GM04503 (cell line): ENCODE measurements at places on chromosomes 12 and 14.

- DNase-seq = no peak
These were observed 19.3 kb downstream of the MVK start for GRCh38 chr12:109592905-109593272.

GRCh38 chr12:91948504-91948903, 197.1 kb downstream of the BTG1 start:
- no peak for DNase-seq

DNA sequence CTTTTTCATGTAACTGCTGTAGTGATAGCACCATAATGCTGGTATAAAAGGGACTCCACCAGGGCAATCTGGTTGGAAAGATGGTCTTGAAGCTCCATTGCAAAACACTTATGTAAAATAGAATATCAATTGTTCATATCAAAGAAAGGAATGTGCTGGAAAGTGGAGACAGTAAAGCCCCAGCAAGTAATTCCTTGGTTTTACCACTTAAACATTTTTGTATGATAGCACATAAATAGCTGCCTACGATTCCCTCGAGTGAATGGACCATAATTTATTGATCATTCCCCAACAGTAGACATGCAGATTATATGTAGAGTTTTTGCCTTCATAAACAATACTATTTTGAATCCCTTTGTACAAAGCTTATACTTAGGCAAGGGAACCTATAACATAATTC, 275.4 kb downstream of the PAWR start:
- no peak for DNase-seq

GRCh38 chr12:121804417-121805111, 755 bp downstream of the SETD1B start:
- no peak for DNase-seq

DNA sequence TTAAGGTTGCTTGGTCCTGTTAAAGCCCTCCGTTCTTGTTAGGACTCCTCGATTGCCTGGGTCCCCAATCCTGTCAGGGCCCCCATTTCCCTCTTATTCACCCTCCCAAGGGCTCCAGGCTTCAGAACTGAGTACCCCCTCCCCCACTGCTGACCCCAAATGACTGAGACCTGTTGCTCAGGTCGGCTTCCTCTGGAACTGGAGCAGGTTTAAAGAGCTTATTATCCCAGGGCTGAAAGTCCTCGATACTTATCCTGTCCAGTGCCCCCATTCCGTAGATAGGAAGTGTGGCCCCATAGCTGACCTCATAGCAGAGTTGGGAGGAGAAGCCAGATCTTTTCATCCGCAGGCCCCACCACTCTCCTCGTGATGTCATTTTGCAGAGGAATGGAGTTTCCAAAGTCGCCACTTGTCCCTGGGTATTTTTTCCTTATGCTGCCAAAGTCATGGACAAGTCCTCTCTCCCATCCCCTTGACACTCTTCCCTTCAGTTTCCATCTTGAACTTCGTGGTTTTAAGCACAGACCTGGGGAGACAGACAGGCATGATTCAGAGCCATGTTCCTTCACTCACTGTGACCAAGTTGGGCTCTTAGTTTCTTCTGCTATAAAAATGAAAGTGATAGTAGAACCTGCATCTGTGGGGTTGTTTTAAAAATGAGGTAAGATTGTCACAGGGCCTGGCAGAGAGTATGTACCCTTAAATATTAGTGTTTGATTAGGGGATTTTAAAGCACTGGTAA, 1.2 kb downstream of the USP30 start:
- no peak for DNase-seq

DNA sequence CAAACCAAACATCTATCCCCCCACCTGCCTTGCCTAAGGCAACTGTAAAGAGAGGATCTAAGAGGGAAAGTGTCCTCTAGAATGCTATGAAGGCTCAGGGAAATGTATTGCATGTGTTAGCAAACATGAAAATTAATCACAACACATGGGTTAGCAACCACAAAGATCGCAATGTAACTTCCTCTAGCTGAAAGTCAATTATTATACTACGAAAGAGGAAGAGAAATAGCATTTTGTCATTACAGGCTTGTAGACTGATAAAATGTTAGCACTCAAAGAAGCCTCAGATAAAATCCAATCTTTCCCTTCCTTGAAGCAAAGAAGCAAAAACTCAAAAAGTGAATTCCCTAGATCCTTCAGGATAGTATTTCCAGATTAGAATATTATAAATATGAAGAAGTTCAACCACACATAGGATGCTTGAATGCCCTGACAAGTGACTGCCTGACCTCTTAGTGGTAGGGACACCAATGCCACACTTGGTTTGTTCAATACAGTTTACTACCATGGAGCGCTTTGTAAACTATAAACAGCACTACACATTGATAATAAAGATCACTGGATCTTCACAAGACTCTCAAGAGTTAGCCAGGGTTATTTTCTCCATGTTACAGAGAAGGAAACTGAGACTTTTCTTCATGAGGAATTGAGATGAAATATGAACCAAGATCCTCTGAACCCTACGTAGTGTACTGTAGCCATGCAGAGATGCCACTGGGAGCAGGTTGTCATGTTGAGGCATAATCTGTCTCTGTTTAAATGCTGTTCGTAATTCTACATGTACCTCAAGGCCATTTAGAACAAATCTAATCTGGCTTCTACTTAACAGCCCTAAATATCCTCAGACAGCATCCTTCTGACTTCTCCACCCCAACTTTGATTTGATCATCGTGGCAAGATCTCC, 100.7 kb downstream of the ITPR2 start:
- DNase-seq = no peak

- DNase-seq = no peak
These were observed 11.5 kb downstream of the OAS2 start for GRCh38 chr12:112989806-112990205.

GRCh38 chr14:96978525-96979272, 181.5 kb downstream of the VRK1 start:
- no peak for DNase-seq

- DNase-seq = peak; percentile 27
These were observed 210.0 kb downstream of the RASSF9 start for GRCh38 chr12:85626001-85626783.

DNA sequence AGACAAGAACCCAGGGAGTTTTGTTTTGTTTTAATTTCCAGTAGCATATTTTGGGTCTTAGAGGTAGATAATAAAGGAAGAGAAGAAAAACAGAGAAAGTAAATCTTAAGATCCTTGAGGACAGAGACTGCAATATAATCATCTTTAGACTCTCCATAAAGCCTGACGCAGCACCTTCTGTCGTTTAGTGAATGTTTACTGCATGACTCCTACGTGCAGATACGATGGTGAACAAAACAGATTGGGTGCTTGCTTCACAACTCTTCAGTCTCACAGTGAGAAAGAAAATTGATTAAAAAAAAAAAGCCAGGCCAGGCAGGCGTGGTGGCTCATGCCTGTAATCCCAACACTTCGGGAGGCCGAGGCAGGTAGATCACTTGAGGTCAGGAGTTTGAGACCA, 86.9 kb downstream of the STON2 start:
- no peak for DNase-seq

- DNase-seq = no peak
These were observed 52.2 kb upstream of the DIO3 start for GRCh38 chr14:101508948-101509729.

DNA sequence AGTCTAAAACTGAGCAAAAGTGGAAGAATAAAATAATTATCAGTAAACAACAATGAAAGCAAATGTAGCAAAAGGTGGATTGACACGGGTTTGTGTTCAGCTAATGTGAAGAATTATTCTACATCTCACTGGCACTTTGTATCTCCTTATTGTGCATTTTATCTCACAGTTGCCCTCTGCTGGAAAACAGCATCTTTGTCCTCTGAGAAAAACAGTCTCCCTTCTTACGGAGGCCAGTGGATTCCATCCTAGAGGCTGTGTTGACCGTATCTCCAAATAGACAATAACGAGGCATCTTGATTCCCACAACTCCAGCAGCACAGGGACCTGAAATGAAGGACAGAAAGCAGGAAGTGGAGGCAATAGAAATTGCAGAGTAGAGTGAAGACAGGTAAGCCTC, 51.3 kb upstream of the PLBD1 start:
- no peak for DNase-seq

- DNase-seq = no peak
These were observed 1.5 kb downstream of the IRF2BPL start for GRCh38 chr14:77026930-77027537.

DNA sequence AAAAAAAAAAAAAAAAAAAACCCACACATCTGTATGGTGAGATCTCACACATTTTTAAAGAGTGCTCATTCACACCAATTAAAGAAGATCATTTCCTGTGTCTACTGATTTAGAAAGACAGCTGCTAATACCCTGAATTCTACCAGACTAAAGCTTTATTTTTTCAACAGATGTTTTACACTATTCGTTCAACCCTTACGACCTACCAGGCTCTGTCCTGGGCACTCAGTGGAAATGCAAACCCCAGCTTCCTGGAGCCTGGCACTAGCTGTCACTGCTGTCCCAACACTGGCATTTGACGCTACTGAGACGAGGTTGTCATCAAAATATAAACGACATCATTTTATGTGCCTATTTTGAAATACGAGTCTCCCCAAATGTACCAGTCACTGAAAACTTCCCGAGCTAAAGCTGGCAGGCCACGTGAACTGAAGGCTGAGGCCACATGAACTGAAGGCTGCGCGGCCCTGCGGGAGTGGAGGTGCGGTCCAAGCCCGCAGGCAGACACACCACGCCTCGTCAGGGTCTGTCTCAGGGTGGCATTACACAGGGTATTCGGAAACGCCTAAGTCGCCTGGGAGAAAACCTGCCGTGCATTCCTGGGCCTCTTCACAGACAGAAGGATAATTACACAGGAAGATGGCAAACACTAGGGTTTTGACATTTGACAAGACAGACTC, 27.2 kb downstream of the SLC15A4 start:
- no peak for DNase-seq

GRCh38 chr12:2395354-2395977, 342.7 kb downstream of the CACNA1C start:
- no peak for DNase-seq

GRCh38 chr12:43147878-43148277, 404.1 kb downstream of the ADAMTS20 start:
- no peak for DNase-seq

GRCh38 chr12:50589650-50590435, 85.1 kb downstream of the DIP2B start:
- DNase-seq = peak; percentile 50

DNA sequence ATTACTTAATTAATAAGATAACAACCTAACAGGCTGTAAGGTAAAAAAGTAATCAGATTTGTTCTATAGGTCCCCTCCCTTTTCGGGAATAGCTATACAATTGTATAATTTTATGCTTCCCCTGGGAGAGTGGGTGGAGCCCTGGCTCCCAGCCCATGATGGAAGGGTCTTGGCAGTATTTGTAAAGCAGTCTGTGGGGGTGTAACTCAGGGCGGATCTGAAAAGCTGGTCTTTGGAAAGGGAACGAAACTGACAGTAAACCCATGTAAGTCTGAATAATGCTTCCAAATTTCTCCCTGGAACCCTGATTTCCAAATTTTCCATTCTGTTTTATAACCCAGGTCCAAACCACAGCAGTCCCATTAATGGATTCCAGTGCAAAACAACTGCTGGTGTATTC, 110.4 kb downstream of the DAD1 start:
- no peak for DNase-seq

DNA sequence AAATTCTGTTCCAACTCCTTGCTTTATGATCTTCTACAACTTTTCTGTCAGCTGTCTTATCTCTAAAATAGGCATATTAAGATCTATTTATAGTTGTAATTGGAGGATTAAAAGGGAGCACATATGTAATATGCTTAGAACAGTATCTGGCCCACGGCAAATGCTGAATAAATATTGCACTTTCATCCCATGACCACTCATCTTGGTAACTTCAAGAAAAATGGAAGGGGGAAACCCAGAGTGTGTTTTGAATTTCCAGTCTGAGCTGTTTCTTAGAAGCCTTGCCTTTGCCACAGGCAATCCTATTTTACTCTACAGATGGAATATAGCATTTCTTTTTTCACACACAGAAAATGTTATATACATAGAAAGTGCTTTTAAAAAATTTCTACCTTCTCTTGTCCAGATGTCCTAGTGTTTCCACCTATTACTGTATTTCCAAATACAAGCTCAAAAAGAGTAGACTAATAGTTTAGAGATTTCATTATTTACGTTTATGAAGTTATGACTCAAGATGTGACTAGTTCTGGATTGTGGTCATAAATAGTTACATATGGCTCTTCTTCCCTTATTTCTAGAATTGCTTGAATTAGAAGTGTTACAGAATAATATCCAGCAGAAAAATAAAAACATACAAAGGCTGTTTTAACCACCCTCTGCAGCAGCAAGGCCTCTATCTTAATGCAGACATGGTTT, 6.2 kb upstream of the STXBP6 start:
- no peak for DNase-seq

DNA sequence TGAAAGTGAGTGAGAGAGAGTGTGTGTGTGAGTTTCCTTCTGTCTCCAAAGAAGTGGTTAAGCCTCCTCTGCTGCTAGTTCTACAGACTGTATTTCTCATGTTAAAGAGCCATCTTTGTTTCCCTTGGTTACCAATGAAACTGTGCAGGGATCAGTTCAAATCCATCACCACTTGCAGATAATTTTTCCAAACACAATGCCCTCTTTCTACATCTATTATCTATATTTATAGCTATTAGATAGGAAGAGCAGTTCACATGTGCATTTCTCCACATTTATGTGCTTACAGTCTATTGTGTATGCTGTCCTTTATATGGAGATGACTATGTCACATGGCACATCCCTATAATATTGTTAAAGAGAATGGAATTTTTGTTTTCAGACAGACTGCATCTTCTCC, 2.2 kb upstream of the DAAM1 start:
- no peak for DNase-seq

GRCh38 chr14:96338551-96338950, 24.6 kb downstream of the ATG2B start:
- DNase-seq = no peak

GRCh38 chr14:97224016-97224415, 426.8 kb downstream of the VRK1 start:
- no peak for DNase-seq

GRCh38 chr14:80965037-80965436, 9.6 kb downstream of the TSHR start:
- DNase-seq = no peak

- DNase-seq = no peak
These were observed 4.4 kb downstream of the XRCC3 start for GRCh38 chr14:103710771-103711377.

DNA sequence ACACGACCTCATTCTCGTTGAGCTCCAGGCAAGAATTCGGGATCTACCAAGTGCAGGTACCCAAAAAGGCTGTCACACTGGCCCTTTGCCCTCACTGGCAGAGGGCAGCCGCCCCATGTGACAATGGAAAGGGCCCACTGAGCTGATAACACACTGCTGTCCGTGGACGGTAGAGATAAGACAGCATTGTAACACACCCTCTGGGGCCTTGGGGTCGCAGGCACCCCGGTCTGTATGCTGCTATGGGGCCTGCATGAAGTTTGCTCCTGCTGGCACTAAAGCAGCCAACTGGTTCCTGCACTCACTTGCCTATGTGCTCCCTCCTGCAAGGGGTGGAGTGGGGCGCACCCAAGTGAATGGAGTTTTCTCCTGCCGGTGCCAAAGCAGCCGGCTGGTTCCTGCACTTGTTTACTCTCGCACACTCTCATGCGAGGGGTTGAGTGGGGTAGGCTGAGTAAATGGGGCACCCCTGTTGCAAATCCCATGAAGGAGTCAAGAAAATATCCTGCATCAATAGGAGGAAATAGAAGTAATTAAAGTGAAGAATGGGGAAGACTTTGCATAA, 477.9 kb downstream of the ATP23 start:
- DNase-seq = no peak
